ENCODE measurements at places on chromosomes 13 and 19.
A peak's percentile ranks its signal among the peaks of the same experiment; 100 is the strongest.

DNA sequence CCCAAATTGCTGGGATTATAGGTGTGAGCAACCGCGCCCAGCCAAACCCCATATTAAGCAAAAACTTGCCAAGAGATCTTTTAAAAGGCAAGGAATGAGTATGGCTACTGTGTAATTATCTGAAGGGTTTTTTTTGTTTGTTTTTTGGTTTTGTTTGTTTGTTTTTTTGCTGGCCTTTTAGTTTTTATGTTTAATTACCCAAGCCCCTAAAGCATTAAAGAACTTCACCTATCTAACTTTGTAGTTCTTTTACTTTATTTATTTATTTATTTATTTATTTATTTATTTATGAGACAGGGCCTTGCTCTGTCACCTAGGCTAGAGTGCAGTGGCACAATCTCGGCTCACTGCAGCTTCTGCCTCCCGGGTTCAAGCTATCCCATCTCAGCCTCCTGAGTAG lies 40.3 kb upstream of the GARRE1 start:
- peaks cover 10% of the 10 kb centered on the region for H3K36me3 ChIP-seq
- H3K27me3 ChIP-seq = no peaks in the 10 kb centered on the region
- H3K4me3 ChIP-seq = no peak overlapping the region
- peaks cover 13% of the 10 kb centered on the region for H3K4me1 ChIP-seq
- no peak overlapping the region for H3K27ac ChIP-seq
- DNase-seq = no peak

GRCh38 chr19:51771376-51772130 lies 10.6 kb downstream of the FPR2 start:
- no peaks in the 10 kb centered on the region for H3K36me3 ChIP-seq
- no peak overlapping the region for H3K27ac ChIP-seq
- H3K27me3 ChIP-seq = no peaks in the 10 kb centered on the region
- DNase-seq = peak; percentile 77
- H3K4me3 ChIP-seq = peak overlapping the region; percentile 6

DNA sequence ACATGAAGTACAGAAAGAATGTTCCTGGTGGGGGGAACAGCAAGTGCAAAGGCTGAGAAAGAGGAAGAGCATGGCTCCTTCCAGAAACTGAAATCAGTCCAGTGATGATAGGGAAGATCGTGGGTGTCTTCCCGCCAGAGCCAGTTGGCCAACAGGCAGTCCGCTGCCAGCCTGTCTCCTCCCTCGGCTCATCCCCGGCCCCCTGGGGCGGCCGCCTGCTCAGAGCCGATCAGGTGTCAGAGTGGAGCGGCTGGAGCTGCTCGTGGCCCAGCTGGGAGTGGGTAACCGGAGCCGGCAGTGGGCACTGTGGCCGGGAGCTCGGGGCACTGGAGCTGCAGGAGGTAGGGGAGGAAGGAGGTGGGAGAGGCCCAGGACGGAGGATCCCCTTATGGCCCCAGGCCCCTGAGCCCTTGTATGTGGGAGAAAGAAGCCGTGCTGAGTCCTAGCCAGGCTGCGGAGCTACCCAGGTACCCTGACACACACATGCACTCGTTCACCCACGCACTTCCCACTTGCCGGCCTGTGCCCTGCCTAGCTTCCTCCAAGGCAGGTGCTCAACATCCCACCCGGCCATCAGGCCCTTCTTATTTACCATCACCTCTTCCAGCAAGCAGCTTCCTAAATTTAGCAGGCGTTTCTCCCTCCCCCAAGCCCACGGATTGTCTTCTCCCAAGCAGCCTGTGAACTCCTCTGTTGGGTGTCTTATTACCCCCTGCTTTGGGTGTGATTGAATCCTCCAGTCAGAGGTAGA lies 1.7 kb downstream of the ANKRD24 start:
- no peak overlapping the region for H3K4me3 ChIP-seq
- no peak overlapping the region for H3K27ac ChIP-seq
- DNase-seq = no peak
- H3K36me3 ChIP-seq = no peaks in the 10 kb centered on the region
- H3K4me1 ChIP-seq = peaks cover 27% of the 10 kb centered on the region

GRCh38 chr13:50690006-50690405 lies 153.5 kb downstream of the DLEU7 start:
- DNase-seq = no peak
- no peak overlapping the region for H3K27ac ChIP-seq
- H3K27me3 ChIP-seq = no peaks in the 10 kb centered on the region
- no peaks in the 10 kb centered on the region for H3K36me3 ChIP-seq
- no peak overlapping the region for H3K4me3 ChIP-seq

DNA sequence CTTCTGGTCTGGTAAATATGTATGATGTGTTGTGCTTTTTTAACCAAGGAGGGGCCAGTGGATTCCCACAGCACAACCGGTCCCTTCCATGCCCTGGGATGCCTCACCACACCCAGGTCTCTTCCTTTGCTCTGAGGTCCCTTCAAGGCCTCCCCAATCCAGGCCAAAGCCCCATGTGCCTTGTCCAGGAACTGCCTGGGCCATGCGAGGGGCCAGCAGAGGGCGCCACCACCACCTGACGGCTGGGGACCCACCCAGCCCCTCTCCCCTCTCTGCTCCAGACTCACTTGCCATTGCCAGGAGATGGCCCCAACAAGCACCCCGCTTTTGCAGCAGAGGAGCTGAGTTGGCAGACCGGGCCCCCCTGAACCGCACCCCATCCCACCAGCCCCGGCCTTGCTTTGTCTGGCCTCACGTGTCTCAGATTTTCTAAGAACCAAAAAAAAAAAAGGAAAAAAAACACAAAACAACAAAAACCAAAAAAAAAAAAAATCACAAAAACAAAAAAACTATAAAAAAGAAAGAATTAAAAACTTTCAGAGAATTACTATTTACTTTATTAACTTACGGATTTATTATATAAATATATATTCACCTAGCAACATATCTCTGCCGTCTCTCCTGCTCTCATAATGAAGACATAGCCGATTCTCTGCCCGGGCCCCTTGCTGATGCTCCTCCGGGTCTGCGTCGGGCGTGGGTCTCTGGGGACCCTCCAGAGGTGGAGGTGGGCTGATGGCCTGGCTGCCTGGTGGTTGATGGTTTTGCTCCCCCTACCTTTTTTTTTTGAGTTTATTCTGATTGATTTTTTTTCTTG lies 14.4 kb downstream of the CAPN12 start:
- DNase-seq = peak; percentile 76
- H3K27ac ChIP-seq = no peak overlapping the region

GRCh38 chr19:39728040-39728439 lies 9.8 kb downstream of the CLC start:
- H3K27me3 ChIP-seq = peaks cover 5% of the 10 kb centered on the region
- no peak overlapping the region for H3K27ac ChIP-seq
- no peak for DNase-seq
- H3K4me1 ChIP-seq = no peaks in the 10 kb centered on the region
- H3K4me3 ChIP-seq = no peak overlapping the region

- DNase-seq = no peak
- H3K27ac ChIP-seq = no peak overlapping the region
- H3K27me3 ChIP-seq = no peaks in the 10 kb centered on the region
- no peak overlapping the region for H3K4me3 ChIP-seq
Observed at GRCh38 chr13:40496035-40496810, 170.2 kb downstream of the FOXO1 start.

DNA sequence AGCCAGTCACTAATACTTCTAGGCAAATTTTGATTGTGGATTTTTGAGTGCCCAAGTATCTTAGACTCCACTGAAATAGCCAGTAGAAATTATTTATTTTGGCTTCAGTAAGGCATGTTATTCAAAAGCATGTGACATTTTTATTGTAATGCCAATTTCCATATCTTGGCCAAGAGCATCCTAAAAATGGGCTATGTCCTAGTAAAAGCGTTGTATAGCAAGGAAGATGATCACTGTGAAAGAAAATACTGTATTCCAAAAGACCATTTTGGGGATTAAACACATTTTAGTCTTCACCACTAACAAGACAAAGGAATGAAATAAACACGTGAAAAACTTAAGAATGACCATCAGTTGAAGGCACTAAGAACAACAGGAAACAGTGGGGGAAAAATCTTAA lies 149.1 kb downstream of the NUFIP1 start:
- H3K36me3 ChIP-seq = no peaks in the 10 kb centered on the region
- no peaks in the 10 kb centered on the region for H3K27me3 ChIP-seq
- DNase-seq = no peak
- no peak overlapping the region for H3K4me3 ChIP-seq

DNA sequence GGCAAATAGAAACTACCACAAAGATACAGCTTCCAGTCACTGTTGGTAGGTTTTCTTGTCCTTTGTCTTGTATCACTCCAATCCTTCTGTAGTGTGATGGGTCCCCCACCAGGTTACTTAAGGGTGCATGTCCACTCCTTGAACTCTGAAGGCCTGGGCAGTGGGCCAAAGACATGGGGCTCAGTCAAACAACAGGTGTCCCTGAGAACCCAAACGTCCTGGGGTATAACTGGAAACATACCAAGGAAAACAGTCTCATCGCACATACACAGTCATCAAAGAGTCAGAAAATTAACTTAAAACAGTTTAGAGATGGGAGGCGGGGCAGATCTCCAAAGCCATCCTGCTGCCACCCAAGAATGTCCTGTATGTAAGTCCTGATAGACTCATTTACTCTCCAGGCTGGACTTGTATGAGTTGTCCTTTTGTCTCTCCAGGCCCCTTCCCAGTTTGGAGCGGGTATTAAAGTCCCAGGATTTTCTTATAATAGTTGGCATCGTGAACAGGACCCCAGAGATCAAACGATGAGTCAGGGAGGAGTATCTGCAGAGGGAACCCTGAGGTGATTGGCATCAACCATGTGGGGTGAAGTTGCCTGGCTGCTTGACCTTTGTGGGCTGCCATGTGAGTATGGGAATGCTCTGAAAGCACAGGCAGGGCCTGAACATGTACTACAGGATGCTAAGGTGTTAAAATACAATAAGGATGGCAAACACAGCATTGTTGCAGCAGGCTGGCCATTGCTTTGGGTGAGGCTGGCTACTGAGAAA lies 613.2 kb upstream of the KLF12 start:
- H3K27me3 ChIP-seq = no peaks in the 10 kb centered on the region
- H3K36me3 ChIP-seq = no peaks in the 10 kb centered on the region
- H3K4me1 ChIP-seq = no peaks in the 10 kb centered on the region
- no peak overlapping the region for H3K4me3 ChIP-seq

DNA sequence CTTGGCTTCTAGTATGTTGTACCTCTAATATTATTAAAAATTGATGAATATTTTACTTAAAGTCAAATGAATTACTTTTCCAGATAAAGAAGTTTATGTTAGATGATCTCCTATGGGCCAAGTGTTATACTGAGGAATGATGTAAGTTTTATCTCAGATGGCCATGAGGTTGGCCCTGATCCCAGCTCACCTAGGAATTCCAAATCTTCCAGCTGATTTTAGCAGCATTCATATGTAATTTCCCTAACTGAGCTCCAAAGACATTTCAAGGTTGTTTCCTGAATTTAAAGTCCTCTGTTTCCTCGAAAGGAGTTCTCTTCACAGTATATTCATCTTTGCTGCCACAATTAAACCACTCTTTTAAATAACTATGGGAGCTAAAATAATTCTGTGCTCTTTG lies 1670.4 kb upstream of the SPRY2 start:
- H3K4me1 ChIP-seq = no peaks in the 10 kb centered on the region
- H3K36me3 ChIP-seq = no peaks in the 10 kb centered on the region
- no peak for DNase-seq
- H3K27me3 ChIP-seq = no peaks in the 10 kb centered on the region
- H3K4me3 ChIP-seq = no peak overlapping the region
- no peak overlapping the region for H3K27ac ChIP-seq

- no peak overlapping the region for H3K27ac ChIP-seq
- no peaks in the 10 kb centered on the region for H3K27me3 ChIP-seq
- no peaks in the 10 kb centered on the region for H3K36me3 ChIP-seq
- H3K4me3 ChIP-seq = no peak overlapping the region
- peaks cover 9% of the 10 kb centered on the region for H3K4me1 ChIP-seq
- peak; percentile 61 for DNase-seq
Observed at GRCh38 chr13:109715902-109716301, 70.5 kb downstream of the IRS2 start.

DNA sequence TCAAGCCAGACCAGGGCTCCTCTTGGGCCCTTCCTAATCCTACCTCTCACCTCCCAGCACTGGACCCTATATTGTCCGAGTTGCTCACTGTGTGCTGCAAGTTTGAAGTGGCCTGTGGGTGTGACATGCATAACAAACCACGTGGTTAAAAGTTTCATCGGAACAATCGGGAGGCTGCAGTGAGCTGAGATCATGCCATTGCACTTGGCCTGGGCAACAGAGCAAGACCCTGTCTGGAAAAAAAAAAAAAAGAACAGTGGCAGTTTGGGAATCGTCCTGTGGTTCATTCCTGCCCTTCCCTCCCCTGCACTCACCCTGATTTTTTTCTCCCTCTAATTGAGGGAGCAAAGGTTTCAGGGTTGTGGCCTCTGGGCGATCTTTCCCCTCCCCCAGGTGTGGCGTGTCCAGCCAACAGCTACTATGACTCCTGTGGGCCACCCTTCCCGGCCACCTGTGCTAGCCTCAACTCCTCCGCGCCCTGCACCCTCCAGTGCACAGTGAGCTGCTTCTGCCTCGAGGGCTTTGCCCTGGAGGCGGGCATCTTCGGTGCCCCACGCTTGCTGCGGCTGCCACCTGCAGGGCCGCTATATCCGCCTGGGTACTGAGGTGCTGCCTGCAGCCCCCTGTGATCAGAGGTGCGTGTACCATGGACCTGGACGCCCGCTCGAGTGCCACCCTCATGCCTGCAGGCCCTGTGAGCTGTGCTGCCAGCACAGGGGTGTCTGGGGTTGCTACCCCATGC lies 16.3 kb upstream of the FXYD3 start:
- H3K27ac ChIP-seq = no peak overlapping the region
- no peak overlapping the region for H3K4me3 ChIP-seq
- no peaks in the 10 kb centered on the region for H3K36me3 ChIP-seq

- no peak overlapping the region for H3K27ac ChIP-seq
- peaks cover 4% of the 10 kb centered on the region for H3K27me3 ChIP-seq
- H3K4me1 ChIP-seq = peaks cover 27% of the 10 kb centered on the region
- no peak overlapping the region for H3K4me3 ChIP-seq
Observed at GRCh38 chr19:11387162-11388034, 3.3 kb upstream of the EPOR start.

GRCh38 chr19:46845959-46846459 lies 4.6 kb downstream of the AP2S1 start:
- H3K36me3 ChIP-seq = no peaks in the 10 kb centered on the region
- H3K4me3 ChIP-seq = no peak overlapping the region

DNA sequence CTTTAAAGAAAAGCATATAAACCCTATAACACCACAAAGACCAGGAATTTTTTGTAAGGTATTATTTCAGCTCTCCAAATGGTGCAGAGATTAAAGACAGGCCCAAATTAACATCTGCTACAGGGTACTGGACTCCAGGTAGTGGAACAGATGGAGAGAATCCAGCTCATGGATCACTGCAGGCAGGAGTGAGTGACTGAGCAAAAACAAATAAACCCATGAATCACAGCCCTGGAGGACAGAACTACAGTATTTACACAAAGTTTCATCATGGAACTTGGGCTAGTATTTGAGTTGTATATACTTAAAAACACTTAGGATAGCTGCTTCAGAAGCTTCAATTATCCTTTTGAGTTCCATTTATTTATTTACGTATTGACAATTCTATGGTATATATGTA lies 132.8 kb upstream of the SPRY2 start:
- no peak overlapping the region for H3K4me3 ChIP-seq
- H3K4me1 ChIP-seq = peaks cover 12% of the 10 kb centered on the region
- H3K36me3 ChIP-seq = no peaks in the 10 kb centered on the region
- no peaks in the 10 kb centered on the region for H3K27me3 ChIP-seq
- DNase-seq = no peak
- no peak overlapping the region for H3K27ac ChIP-seq

GRCh38 chr13:19838865-19839275 lies 24.6 kb downstream of the ZMYM5 start:
- no peak overlapping the region for H3K27ac ChIP-seq
- H3K27me3 ChIP-seq = no peaks in the 10 kb centered on the region
- H3K4me1 ChIP-seq = no peaks in the 10 kb centered on the region
- H3K36me3 ChIP-seq = peaks cover 5% of the 10 kb centered on the region

GRCh38 chr13:32497589-32497988 lies 41.0 kb downstream of the N4BP2L2 start:
- H3K4me1 ChIP-seq = peaks cover 17% of the 10 kb centered on the region
- H3K27ac ChIP-seq = no peak overlapping the region
- H3K36me3 ChIP-seq = no peaks in the 10 kb centered on the region
- no peaks in the 10 kb centered on the region for H3K27me3 ChIP-seq
- H3K4me3 ChIP-seq = no peak overlapping the region
